ENCODE measurements at places on chromosomes 6 and 20.

DNA sequence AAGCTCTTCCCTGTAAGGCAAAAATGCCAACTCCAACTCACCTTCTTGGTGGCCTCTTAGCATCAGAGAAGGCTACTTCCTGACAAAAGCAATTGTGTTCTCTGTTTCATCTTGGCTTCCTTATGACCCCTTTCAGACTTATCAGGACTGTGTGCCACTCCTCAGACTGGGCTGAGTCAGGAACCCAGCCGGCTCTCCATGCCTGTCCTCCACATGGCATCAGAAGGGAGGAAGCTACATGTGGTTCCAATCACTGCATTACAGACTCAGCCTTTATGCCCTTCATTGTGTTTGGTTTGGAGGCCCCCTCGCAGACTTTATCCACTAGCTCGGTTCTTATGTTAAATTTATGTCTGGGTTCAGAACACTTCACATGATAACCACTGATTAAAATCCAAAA lies 142.5 kb downstream of the SLC24A3 start:
- no peak for DNase-seq

GRCh38 chr6:35152067-35152707 lies 11.0 kb upstream of the TCP11 start:
- no peak for DNase-seq

GRCh38 chr6:14816116-14816859 lies 429.6 kb upstream of the JARID2 start:
- no peak for DNase-seq

- no peak for DNase-seq
These were observed 80.5 kb downstream of the PRSS35 start for GRCh38 chr6:83592770-83593394.

GRCh38 chr6:41914869-41915530 lies 5.9 kb downstream of the MED20 start:
- DNase-seq: no peak

DNA sequence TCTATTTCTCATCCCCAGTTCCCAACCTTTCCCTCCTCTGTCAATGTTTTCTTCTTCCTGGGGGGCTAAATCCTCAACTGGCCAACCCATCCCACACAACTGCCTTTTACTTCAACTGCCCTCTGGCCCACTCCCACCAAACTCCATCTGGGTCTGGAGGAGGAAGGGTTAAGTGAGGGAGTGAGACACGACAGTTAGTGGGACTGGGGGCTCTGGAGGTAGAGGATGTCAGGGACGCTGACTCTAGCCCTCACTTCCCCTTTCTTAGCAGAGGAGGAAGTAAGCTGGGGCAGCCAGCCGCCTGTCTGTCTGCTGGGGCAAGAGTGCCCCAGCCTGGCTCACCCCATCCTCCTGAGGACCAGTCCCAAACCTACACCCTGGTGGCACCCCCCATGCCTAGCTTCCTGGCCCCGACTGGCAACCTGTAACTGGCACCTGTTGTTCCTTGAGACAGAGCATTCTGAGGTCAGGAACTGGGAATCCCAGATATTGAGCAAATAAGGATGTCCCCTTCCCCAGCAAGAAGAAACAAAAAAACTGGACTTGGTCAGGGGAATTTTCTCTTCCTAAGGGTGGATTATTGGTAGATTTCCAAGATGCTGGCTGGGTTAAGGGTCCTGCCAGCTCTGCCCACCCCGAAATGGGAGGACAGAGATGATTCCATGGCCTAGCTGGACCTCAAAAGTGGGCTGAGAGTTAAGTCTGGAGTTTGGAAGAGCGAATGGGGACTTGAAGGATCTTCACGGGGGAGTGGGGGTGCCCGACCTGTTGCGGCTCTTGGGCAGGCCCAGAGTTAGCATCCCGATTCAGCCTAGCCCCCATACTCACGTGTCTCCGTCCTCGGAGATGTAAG lies 971 bp downstream of the NFKBIE start:
- DNase-seq: no peak

DNA sequence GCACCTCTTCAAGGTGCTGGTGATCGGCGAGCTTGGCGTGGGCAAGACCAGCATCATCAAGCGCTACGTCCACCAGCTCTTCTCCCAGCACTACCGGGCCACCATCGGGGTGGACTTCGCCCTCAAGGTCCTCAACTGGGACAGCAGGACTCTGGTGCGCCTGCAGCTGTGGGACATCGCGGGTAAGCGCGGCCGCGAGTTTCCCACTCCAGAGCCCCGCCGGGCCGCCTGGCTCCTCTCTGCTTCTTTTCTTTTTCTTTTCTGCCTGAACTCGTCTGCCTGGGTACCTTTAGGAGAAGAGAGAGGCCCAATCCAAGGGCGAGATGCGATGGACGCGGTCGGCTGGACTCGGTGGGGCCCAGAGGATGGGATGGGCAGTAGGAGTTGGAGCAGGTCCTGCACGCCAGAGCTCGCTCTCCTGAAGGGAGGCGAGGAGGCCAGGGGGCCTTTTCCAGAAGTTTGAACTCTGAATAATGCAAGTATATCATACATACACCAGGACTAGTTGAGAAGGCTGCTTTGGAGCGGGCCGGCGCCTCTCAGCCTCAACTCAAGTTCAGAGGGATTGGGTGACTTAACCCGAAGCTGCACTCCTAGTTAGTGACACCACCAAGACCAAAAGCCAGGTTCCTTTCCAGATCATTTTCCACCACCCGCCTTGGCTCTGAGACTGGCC lies 445 bp downstream of the RAB32 start:
- no peak for DNase-seq

DNA sequence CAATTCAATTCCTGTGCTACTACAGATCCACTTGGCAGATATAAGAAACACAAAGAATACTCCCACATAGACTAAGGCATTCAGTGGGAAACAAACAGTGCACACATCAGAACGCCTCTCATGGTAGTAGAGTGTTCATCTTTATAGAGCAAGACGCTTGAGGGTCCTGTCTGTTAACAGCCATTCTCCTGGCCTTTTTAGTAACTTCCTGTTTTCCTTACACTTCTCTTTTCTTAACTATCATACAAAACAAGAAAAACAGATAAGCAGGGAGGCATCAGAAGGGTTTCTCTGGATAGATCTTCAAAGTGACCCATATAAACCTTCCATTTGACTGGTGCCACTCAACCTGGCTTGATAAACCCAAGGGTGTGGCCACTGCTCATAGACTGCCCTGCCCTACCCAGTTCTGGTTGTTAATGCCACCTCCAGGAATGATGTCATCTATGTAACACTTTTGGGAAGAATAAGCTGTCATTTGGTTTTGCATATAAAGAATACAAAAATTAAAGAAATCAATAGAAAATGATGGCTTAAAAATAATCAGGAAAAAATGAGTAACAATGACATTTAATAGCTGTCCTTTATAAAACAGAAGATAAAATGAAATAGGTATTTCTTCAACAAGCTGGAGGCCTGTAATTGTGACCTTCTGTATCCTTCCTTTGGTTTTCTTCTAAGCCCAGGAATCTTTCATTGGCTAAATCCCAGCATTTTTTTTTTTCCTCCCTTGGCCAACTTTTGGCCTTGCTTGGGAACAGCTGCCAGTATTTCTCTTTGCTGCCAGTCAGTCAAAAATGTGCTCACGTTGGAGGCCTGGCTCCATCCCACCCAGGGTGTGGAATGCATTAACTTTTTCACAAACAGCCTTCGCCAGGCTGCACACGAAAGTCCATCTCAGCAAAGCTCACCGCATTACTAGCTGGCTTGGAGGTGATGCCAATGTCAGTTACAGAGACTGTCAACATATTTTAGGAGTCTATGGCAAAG lies 103.5 kb downstream of the GJA10 start:
- DNase-seq: no peak

DNA sequence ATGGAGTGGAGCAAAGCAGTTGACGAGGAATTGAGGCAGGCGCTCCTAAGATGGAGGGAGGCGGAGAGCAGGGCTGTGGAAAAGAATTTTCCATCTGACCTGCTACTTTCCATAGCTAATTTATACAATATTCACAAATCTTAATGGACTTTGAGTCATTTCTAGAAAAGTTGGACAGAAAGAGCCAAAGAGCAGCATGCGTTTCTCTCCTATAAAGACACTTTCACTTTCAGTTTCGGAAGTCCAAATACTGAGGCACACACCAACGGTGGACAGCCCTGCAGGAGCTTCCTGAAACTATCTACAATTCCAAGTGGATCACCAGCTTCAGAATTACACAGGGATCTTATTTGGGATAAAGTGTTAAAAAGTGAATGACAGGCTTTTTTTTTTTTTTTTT lies 43.5 kb downstream of the PANK2 start:
- DNase-seq: no peak

GRCh38 chr6:166343150-166343487 lies 774 bp upstream of the SFT2D1 start:
- no peak for DNase-seq

- no peak for DNase-seq
These were observed 143.1 kb downstream of the CD164 start for GRCh38 chr6:109239160-109239559.

GRCh38 chr6:25342802-25343201 lies 63.6 kb downstream of the CARMIL1 start:
- DNase-seq: no peak

- no peak for DNase-seq
These were observed 21.2 kb upstream of the AFDN start for GRCh38 chr6:167805349-167806060.

DNA sequence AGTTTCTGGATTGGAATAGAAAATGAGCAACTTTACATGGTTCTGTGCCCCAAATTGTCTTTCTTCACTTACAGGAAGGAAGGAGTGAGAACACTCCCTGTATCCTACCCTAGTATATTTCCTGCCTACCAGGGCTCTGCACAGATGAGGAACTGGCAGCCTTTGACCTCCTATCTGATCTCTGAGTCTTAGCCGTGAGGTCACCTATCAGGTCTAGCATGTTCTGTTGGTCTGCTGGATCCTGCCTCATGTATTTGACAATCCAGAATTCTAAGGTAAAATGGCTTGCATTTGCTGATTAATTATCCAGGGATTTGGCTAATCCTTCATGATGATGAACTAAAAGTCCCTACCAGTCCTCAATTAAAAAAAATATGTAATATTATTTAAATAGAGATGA lies 35.0 kb upstream of the TRAM2 start:
- DNase-seq: no peak

DNA sequence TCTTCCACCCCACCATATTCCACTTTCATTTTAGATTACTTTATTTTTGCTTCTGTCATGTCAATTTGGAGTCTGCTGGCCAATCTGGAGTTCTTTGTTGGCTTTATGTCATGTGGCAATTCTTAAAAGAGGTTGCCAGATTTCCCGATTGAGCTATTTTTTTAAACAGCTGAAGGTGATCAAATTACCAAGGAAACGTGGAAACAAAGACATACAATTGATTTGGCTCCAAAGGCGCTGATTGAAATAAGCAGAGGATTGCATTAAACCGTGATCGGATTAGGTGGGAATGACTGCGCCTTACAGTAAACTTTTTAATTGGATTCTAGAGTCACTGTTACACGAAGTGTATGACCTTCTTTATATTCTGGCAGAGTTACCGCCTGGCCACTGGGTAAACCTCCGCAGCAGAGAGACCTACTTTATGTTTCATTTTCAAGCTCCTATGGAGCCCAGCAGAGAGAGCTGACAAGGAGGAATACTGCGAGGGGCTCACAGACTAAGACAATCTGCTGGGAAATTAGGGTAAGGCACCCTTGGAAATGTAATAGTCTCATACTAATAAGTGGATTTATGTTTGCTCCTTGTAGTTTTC lies 37.9 kb downstream of the SIM1 start:
- no peak for DNase-seq

DNA sequence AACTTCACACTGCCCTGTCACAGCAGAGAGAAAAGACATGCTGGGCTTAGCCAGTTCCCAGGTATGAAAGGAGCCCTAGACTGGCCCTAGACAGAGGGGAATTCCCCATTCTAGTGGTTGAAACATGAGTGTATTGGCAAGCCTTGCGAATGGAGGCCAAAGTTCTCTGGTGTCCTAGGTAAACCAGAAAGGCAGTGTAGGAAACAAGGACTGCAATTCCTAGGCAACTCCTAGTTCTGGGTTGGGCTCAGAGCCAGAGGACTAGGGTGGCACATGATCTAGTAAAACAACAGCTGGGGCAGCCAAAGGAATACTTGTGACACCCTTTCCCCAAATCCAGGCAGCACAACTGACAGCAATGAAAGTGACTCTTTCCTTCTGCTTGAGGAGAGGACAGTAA lies 265.0 kb upstream of the EPHA7 start:
- no peak for DNase-seq

- DNase-seq: no peak
These were observed 5.4 kb downstream of the TRIM26 start for GRCh38 chr6:30207619-30208295.

DNA sequence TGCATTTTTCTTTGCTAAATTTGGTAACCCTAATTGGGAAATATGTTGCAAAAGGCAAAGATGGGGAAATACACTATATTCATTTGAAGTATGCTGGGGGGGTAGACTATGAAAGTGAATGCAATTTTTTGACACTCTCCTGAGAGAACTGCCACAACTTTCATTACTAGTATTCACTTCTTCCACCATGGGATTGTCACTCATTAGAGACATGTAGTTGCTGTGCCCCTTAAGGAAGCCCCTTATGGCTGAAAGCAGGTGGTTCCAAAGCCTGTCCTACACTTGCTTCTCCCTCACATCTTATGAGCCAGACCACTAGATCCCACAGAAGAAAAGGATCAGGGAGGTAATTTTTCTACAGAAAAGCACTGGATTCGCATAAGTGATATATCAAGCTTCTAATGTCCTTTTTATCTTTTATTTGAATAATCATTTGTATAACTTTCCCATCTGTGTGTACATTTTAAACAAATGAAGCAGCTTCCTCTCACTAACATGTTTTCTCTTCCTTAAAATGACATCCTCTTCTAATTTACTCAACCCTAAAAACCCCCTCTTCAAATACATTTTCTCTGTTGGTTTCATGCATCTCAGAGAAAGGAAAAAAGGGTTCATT lies 83.8 kb downstream of the GCLC start:
- DNase-seq: no peak

GRCh38 chr6:26575494-26575939 lies 21.2 kb upstream of the ABT1 start:
- DNase-seq: no peak

- no peak for DNase-seq
These were observed 704.4 kb upstream of the SLC35B3 start for GRCh38 chr6:9139746-9140145.

GRCh38 chr6:125913864-125914351 lies 42.7 kb upstream of the HINT3 start:
- no peak for DNase-seq

DNA sequence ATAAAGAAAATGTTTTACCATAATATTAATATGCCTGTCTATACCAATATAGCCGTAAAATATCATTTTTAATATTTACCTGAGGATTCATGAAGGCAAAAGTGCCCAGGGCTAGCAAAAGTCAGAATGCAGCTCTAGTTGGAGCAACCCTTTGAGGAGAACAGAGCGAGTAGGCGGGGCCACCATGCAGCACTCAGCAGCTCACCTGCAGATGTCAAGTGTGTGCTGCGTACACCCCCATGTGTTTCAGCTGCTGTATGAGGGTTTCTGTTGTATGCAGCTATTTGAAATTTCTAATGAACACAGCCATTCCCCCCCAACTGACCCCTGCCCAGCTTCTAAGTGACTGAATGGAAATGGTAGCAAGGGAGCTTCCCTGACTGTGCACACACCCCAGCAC lies 508.0 kb downstream of the QKI start:
- DNase-seq: no peak

- DNase-seq: no peak
These were observed 95.3 kb upstream of the VSTM2L start for GRCh38 chr20:37807471-37808232.
